Dorsolateral prefrontal cortex (tissue), 122 donors: ENCODE measurements at places on chromosomes 2 and 18.

GRCh38 chr2:193668557-193669323 is 1474.0 kb upstream of the TMEFF2 start:
- DNase-seq = no peak

DNA sequence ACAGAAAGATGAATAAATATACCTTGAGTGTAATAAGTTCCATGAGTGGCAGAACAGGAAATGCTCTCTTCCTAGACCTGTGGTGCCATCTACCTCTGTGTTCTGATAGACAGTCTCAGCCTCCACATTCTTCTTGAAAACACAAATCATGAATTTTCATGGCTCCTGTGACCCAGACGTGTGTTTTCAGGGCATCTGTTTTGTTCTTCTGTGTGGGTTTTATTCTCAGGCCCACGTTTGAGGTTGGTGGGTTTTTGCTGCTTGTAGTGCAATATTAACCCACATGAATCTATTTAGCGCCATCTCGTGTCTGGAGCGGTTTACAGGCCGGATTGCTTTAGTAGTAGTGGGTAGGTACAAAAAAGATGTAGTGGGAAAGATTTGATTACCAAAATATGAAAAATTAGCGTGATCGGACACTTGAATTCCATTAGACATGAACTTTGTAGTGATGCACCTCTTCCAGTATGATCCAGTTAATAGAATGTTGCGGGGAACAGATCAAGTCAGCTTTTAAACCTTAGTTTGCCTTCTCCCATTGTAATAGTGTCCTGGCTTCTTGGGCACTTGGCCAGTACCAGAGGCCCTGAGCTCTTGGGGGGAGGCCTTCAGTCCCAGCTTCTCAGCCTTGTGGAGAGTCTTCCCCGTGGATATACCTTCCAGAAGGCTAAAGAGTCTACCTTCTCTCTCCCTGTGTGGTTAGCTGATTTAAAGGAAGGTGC is 256.5 kb downstream of the TPGS2 start:
- DNase-seq = no peak

- no peak for DNase-seq
These were observed 898.7 kb downstream of the BCL11A start for GRCh38 chr2:59654710-59655109.

- no peak for DNase-seq
These were observed 219.8 kb downstream of the CDCA7 start for GRCh38 chr2:173574324-173575112.

DNA sequence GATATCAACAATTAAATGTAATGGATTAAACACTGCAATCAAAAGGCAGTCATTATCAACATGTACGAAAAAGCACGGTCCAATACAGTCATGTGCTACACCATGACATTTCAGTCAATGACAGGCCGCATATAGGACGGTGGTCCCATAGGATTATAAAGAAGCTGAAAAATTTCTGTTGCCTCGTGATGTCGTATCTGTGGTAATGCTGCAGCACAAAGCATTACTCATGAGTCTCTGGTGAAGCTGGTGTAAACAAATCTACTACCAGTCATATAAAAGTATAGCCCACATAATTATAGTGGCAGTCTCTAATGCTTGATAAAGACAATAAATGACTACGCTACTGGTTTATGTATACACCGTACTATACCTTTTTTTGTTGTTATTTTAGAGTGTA is 58.4 kb downstream of the RABL2A start:
- DNase-seq = no peak

DNA sequence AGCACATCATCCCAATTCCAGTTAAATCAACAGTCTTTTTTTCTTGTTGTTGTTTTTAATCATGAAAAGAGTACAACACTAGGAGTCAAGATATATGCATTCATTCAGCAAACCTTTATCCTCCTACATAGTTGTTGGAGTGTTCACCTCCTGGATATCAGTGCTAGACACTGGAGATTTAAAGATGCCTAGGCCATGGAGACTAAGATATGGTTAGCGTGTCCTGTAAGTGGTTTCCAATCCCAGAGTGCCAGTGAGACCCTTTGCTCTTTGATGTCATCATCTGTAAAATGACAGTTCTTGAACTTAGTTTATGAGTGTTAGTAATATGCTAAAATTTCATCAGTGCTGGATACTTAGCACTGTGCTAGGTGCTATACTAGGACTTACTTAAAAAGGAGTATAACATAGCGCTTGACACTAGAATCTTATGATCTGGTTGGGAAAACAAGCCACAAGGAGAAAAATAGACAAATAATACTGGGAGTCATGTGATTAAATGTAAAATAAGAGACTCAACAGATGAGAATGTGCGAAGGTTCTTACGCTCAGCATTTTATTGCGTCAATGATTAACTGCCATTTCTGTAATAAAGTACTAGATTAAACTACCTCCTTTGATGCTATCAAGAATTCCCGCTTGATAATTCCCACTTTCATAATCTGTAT is 31.5 kb downstream of the BABAM2 start:
- no peak for DNase-seq
